HepG2 (cell line): ENCODE measurements at places on chromosomes 13 and 19.

GRCh38 chr13:79915114-79915811 lies 425.7 kb downstream of the SPRY2 start:
- DNase-seq, result no peak

DNA sequence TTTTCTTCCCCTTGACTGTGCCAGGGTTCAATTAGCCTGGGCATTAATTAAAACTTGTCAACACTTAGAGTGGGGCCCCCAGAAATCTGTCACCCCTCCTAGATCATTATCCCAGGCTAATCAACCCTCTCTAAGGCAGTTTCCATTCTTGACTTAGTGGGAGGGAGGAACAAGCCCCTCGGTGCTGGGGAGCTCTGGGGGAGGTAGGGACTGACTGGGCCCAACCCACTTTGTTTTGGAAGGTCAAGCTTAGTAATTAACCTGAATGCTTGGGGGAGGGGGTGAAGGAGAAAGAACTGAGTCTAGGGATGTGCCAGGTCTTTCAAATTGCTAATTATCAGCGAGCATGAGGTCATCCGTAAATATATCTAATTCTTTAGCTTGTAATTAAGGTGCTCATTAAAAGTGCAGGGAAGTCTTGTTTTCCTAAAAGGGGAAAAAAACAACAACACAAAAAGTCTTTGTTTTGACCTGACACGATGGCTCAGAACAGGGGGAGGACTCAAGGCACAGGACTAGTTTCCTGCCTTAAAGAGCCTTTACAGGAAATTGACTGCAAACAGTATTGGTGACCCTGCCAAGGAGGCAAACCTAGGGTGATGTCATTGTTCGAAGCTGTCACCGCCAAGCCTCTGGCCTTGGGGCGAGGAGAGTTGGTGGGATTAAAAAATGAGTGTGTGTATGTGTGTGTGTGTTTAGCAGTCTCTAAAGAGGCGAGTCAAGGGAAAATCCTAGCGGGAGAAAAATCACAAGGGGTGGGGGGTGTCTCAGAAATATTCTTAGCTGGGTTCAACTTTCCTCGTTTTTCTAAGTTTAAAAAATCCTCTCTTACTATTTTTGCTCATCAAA lies 19.4 kb downstream of the ACTN4 start:
- DNase-seq, result no peak

- no peak for DNase-seq
Observed at GRCh38 chr13:113443991-113444390, 9.3 kb downstream of the ADPRHL1 start.

- DNase-seq, result no peak
Observed at GRCh38 chr13:51663973-51664957, 80.0 kb downstream of the WDFY2 start.

GRCh38 chr13:110242615-110243014 lies 64.3 kb downstream of the COL4A1 start:
- no peak for DNase-seq

DNA sequence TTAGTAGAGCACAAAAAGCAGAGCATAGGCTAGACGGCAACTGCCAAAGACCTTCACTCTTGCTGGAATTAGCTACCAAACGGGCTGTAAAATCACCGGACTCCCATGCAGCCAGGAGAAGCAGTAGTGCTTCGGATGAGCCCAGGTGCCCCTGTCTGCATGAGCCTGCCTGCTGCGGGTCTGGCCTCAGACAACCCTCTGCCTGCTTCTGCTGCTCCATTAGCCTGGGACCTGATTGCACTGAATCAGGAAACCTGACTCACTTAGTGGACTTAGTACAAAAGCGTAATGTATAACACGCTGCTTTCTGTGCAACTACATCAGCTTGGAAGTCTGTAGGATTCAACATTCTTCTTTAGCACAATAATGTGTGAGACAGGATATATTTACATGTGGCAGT lies 170.0 kb downstream of the LMO7 start:
- DNase-seq, result no peak
